ENCODE measurements at places on chromosomes 16 and 17.

- DNase-seq = no peak
Observed at GRCh38 chr16:72282362-72282761, 110.4 kb upstream of the PMFBP1 start.

DNA sequence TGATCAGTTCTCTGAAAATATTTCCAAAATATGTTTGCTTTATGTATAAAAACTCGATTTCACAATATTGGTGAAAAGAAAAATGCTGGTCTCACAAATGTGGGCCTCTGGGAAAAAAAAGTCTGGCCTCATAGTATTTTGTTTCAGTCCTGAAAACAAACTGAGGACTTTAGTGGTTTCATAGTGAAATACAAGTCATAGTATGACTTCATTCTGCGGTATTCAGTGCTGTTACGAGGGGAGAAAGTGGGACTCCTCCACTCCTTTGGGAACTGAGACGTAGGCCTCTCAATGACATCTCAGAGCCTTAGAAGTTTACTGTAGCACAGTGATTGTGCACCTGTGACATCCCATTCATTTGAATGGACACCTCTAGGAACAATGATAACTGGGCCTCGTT is 56.0 kb downstream of the CYB561 start:
- DNase-seq = no peak

DNA sequence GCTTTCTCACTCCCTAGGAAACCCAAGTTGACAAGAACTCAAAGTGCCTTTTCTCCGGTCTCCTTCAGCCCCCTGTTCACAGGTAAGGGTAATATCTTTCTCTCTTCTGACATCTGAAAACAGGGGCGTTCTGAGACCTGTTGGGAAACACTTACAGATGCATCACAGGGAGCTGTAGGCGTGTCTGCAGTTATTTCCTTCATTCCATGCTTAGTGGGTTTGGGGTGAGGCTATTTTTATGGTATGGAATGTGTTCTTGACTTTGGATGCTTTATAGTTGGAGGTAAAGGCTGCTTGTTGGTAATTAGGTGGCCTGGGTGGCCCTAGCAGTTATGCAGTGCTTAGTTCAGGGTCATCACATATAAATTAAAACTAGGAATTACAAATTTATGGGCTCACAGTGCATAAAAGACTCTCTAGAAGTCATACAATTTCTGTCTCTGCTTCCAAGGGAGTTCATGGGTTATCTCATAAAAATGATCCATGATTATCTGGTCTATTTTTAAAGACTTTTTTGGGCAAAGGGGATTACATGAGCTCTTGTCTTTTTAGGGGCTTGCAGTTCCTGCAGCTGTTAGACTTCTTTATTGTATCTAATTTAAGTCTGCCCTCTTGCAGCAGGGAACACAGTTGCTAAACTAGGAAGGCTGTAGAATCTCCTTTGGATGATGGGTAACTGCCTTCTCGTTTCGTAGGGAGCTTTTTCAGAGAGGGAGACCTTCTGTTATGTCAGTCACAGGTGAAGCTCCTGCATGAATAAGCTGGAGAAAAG is 10.2 kb downstream of the SOCS7 start:
- no peak for DNase-seq

DNA sequence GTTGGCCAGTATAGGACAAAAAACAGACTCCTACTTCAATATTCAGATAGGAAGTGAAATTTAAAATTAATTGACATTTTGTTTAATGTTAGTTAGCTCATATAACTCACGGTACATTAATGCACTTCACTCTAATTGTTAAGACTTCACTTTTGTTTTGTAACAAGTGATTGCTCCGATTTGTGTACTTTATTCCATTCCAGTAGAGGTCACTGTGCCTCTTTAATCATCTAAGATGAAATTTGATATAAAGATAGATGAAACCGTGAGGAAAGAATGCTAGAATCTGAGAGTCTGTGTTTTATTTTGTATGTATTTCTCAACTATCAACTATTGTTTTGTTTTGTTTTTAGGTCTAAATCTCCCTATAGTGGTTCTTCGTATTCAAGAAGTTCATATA is 29.0 kb downstream of the RBBP6 start:
- DNase-seq = no peak

DNA sequence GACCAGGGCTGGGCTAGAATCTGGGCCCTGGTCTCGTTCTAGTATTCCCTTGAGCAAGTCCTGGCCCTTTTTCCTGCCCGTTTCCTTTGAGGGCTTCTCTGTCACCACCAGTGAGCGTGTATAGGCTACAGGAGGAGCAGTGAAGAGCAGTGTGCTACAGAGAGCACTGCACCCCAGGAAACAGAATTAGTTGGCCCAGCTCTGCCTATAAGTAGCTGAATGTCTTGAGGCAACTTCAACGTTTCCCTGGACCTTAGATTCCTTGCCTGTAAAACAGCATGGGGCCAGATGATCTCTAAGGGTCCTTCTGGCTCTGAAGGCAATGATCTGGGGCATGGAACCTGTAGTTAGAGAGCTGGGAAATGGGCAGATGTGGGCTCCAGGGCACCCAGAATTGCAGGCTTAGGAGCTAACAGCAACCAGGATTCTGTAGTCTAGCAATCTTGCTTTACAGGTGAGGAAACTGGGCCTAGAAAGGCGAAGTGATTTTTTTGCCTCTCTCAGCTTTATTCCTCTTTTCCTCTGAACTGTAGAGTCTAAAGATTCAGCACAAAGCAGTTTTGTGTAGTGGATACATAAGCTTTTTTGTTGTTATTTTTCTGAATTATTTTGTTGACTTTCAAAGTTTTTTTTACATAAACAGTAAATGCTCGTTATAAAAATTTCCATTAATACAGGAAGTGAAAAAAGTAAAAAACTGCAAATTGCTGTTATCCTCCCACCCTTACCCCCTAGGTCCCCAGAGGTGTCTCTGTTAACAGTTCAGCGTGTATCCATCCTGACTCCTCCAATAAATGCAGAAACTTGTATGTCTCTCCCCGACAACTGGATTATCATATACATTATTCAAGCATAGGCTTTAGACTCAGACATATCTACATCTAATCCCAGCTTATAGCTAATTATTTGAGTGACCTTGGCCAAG is 1.7 kb upstream of the MYL4 start:
- no peak for DNase-seq

- no peak for DNase-seq
Observed at GRCh38 chr17:72338847-72339790, 218.3 kb downstream of the SOX9 start.

DNA sequence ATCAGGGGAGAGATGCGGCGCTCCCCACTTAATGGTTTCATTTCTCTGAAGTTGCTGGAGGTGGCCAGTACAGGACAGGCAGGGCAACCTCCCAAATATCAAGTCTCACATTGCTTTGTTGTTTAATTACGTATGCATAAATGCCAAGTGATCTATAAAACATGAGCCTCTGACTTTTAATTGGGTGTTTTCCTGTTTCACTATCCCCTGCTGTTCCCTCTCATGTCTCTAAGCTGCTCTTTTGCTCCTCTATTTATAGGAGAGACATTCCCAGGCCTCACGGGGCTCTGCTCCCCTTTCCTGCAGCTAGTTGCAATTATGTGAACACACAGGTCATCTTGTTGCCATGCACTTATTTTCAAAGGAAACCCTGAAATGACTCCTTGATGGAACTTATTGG is 1173.5 kb upstream of the GOT2 start:
- DNase-seq = no peak

- DNase-seq = peak; percentile 8
Observed at GRCh38 chr16:84700446-84701300, 873 bp downstream of the USP10 start.

GRCh38 chr16:53817812-53818550 is 114.0 kb downstream of the FTO start:
- no peak for DNase-seq

GRCh38 chr17:20103454-20104446 is 94.6 kb downstream of the SPECC1 start:
- DNase-seq = no peak

- no peak for DNase-seq
Observed at GRCh38 chr17:3511852-3512504, 36.2 kb downstream of the ASPA start.

DNA sequence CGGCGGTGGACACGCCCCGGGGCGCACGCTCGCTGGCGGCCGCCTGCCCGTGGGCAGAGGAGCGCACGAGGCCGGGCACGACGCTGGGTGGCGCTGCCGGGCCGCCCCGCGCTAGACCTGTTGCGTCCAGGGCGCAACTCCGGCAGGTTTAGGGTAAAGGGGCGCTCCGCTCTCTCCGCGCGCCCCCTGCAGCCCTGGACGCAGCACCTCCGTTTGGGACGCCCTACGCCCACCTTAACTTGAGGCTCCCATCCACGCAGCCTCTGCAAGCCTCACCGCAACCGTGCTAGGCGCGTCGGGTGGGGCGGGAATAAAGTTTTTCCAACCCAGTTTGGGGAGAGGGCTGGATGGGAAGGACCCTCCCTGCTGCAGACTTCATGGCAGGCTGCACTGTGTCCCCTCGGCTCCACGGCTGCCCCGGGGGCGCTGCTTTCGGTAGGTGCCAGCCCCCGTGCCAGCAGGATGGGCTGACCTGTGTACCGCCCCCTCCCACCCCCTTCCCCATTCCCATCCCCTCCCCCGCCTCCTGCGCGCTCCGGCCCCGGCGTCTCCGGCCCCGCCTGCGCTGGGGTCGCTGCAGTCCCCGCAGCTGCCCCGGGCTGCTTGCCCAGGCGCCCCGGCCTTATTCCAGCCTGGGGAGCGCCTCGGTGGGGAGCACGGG is at the start of gene SYT17:
SYT17 (plus strand) TSS at position 531 of the 661 bp plus-strand sequence. CDS start 407 bp downstream, outside the sequence.
- DNase-seq = no peak

DNA sequence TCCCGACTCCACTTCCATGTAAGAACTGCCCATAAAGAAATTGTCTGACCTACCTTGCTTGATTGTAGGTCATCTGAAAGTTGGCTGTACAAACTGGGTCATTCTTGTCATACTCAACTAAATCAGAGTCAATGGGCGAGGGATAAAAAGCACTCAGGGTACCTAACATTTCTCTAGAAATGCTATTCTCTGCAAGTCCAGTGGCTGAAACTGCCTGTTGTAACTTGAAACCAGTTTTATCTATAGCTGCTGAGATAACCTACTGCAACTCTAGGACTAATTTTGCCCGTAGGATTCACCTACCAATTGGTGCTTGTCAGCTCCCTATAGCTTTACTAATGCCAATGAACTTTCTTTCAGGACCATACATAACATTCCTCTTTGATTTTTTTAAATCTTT is 100.1 kb upstream of the GRIN2A start:
- no peak for DNase-seq

GRCh38 chr17:73058022-73058421 is 34.5 kb downstream of the SLC39A11 start:
- DNase-seq = no peak

DNA sequence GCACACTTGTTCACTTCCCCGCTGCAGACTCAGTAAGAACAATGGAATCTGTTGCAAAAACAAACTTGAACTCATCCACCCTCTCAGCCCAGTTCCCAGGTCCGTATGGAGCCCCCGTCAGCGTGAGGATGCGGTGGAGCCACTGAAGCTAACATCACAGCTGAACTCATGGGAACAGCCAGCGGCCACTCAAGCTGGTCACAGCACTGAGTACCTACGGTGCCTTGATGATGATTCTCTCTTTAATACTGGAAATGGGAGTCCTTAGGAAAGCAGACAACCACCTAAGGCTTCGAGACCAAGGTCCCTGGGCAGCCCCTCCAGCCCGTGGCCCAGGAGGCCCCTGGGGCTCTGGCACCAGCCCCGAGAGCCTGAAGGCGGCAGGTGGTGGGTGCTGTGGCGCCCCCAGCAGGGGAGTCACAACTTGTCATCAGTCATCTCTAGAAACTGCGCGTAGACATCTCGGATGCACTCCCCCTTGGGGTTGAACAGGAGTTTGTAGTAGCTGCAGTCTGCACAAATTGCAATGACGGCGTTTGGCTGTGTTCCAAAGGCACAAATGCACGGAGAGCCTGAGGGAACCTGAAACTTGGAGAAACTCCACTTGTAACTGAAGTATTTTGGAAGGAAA is 31.0 kb upstream of the RHOT1 start:
- peak; percentile 5 for DNase-seq

- DNase-seq = no peak
Observed at GRCh38 chr16:67022531-67023214, 6.3 kb upstream of the CBFB start.

GRCh38 chr17:4569591-4569990 is 9.2 kb upstream of the GGT6 start:
- no peak for DNase-seq

- no peak for DNase-seq
Observed at GRCh38 chr17:82283208-82283749, 9.8 kb upstream of the CSNK1D start.

DNA sequence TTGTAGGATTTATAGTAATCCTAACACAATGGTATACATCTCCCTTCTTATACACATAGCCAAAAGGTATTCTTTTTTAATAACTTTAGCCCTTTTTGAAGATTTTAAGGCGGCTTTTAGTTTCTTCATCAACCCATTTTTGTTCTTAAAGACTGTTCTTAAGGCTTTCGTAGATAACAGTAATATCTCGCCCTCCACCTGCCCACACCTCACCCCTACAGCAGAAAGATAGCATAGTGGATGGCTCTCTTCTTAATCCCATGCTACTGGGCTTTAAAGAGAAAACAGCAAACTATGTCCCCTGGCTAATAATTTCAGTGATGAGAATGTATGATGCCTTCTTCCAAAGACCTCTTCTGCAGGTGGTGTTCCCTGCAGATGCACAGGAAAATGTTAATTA is 8.6 kb downstream of the IGSF6 start:
- DNase-seq = no peak

- DNase-seq = no peak
Observed at GRCh38 chr17:75647061-75647460, 13.8 kb downstream of the SMIM5 start.

DNA sequence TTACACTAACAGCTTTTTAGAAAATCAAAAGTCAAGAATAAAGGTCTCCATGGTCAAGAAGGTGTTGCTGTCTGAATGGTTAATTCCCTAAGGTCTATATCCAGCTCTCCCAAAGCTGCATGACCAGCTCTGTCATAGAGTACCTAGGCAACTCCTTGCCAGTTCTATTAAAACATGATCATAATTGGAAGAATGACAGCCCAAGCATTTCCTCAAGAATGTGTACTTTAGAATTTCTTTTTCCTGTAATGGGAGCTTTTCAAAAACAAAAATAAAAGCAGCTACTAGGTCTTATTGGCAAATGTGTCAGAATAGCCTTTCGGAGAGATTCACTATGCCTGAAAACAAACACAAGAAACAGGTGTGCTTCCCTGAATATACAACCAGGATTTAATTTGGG is 7.9 kb downstream of the SPOP start:
- no peak for DNase-seq

GRCh38 chr16:27461483-27462171 is 59.7 kb downstream of the IL21R start:
- DNase-seq = no peak

GRCh38 chr17:61639818-61640217 is 48.8 kb upstream of the NACA2 start:
- DNase-seq = no peak

- DNase-seq = no peak
Observed at GRCh38 chr17:17416007-17416399, 60.8 kb upstream of the MED9 start.

GRCh38 chr16:88627531-88628411 is 10.6 kb upstream of the IL17C start:
- DNase-seq = no peak
